ENCODE measurements at places on chromosomes 2 and 18.
A peak's percentile ranks its signal among the peaks of the same experiment; 100 is the strongest.

DNA sequence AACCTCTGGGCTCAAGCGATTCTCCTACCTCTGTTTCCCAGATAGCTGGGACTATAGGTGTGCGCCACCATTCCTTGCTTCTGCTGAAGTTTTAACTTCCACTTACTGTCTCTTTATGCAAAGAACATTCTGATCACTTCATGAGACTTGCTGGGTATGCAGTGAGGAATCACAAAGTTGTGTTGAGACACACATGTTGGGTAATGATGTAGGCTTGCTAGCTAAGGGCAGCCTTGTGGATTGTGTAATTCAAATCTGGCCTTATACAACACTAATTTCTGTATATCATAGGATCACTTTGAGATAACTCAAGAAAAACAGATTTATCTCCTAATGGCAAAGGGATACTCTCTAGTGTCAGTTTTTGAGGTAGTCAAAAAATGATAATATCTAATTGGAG is 24.2 kb downstream of the XRCC5 start:
- no peak for DNase-seq

DNA sequence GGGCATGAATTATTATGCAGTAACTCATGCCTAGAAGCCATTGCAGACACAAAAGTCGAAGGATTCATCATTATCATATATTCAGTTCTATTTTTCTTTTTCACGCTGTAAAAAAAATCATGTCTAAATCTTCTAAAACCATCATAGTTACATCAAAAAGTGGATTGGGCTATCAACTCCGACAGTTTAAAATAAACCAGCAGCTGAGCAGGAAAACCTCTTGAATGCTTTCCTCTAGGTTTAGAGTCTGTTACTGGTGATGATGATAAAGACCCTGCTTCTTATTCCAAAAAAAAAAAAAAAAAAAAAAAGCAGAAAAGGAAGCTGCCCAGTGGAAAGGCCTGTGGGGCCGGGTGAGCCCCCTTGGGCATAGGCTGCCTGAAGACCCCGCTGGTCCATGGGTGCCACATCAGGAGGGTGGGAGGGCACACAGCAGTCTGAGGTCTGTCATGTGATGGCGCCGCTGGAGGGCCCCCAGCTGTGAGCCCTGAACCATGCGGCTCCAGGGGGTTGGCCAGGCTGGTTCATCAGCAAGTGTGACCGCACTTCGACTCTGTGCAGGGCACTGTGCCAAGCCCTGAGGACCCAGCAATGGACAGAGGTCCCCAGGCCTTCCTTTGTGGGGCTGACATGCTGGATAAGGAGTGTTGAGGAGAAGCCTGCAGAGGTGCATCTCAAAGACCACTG is 199.6 kb downstream of the EIPR1 start:
- DNase-seq: no peak

DNA sequence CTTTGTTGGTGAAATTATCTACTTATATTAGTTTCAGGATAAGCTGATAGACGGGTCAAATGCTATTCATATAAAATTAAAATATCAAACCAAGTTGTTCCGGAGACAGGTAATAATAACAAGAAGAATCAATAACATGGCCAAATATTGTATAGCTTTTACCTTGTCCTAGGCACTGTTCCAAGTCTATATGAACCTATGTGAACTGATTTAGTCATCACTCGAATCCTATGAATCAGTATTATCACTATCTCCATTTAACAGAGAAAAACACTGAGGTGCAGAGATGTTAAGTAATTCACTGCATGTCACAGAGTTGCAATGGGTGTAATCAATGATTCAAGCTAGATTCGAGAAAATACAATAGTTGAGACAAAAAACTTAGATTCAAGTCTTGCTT is 40.0 kb upstream of the TRIB2 start:
- DNase-seq: no peak

- DNase-seq: no peak
Measured at GRCh38 chr2:37295469-37296073, 29.1 kb downstream of the PRKD3 start.

DNA sequence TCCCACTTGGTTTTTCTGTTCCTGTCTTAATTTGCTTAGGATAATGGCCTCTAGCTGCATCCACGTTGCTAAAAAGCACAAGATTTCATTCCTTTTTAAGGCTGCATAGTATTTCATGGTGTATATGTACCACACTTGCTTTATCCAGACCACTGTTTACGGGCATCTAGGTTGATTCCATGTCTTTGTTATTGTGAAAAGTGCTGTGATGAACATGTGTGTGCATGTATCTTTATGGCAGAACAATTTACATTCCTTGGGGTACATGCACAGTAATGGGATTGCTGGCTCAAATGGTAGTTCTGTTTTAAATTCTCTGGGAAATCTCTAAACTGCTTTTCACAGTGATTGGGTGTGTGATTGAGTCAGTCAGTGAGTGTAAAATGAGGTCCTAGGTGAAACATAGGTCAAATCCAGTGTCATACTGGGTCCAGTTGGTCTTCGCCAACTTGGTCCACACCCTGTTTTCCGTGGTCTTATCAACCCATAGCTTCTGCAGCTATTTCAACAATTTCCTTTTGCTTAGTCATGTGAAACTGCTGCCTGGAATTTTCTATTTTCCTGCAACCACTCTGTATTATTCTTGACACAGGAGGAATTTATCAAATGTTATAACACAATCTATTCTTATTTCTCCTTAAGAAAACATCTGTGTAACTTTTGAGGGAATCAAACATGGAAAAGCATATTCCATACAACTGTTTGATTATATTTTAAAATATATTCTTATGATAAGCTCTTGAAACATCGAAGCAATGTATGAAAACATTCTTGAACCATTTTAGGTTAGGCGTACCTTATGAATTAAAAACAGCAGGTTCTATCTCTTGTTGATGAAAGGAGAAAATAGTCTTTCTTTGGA is 82.9 kb downstream of the ADCYAP1 start:
- DNase-seq: no peak

DNA sequence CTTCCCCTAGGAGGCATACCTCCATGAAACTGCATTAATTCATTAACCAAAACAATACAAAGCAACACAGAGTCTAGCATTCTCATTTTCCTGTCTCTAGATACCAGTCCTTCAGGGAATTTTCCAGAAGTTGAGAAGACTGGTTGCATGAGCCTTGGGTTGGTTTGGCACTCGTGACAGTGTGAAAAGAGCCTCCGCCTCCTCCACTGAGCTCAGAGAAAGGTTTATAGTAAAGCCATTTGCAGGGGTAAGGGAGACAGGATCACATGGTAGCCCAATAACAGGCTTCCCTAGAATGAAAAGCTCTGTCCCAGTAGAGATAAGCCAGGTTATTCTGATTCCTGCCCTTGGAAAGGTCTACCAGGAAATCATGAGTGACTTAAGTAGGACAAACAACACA is 9.7 kb upstream of the TMEM247 start:
- no peak for DNase-seq

- no peak for DNase-seq
Measured at GRCh38 chr2:86480105-86480504, 38.9 kb downstream of the KDM3A start.

DNA sequence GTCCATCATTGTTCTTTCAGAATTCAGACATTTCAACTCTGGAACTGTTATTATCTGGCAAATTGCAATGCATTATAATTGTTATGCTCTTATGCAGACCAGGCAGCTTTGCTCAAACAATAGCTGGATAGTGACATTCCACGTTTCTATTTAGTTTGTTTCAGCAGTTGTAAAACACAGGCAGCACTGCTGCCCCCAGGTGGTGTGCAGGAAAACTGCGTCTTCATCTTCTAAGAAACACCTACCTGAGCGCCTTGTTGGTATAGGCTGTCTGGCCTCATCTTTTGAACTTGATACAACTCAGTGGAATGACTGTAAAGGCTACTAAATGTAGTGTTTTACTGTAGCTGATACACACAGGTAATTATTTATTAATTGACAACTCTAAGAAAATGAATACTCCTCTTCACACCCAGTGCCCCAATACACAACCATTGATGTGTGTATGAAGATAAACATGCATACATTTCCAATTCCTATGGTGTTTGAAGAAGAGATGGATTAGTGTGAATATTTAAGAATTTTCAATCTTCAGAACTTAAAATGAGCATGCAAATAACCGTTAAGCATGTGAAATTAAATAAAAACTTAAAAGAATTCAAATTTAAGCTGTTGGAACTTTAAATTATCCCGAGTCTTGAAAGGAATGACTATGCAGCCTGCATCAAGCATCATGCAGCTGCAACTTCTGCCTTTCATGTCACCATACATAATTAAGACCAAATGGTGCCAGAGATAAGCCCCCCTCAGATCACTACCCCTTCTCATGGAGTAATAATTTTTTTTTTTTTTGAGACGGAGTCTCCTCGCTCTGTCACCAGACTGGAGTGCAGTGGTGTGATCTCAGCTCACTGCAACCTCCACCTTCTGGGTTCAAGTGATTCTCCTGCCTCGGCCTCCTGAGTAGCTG is 85.6 kb downstream of the CD8B2 start:
- no peak for DNase-seq

GRCh38 chr2:61117534-61117933 is 44.5 kb upstream of the C2orf74 start:
- DNase-seq: no peak

- DNase-seq: no peak
Measured at GRCh38 chr2:235041221-235041917, 89.6 kb downstream of the SH3BP4 start.

DNA sequence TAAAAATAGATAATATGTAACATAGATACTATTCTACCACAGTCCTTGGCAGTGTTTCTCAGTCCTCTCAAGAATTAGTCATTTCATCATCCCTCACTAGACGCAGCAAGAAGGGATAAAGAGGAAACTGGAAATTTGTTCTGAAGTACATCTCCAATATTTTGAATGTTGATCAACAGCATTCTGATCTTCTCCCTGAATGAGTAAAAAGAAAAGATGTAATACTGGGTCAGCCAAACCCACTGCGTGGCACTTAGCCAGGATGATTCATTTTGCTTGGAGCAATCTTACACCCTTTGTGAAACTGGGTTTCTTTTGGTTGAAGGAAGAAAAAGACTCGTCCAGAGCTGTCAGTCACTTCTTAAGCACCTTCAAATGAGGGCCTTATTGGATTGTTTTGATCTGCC is 54.1 kb downstream of the TAF1B start:
- peak; percentile 96 for DNase-seq

DNA sequence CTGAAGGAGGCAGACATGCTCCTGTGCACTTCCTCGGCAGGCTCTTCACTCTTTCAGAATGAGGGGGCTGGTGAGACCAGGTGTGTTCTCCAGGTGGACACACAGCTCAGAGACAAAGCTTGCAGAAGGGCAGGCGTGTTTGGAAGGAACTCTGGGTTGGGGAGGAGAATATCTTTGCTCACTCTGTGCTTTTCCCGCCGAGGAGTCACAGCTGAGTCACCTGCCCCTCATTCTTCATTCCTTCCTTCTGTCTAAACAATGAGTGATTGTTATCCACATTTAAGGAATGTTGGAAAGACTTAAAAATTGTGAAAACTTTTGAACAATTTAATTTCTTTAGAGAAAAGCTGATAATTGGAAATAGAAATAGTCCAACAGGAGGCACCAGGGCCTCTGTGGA is 126.3 kb upstream of the TPO start:
- DNase-seq: no peak

DNA sequence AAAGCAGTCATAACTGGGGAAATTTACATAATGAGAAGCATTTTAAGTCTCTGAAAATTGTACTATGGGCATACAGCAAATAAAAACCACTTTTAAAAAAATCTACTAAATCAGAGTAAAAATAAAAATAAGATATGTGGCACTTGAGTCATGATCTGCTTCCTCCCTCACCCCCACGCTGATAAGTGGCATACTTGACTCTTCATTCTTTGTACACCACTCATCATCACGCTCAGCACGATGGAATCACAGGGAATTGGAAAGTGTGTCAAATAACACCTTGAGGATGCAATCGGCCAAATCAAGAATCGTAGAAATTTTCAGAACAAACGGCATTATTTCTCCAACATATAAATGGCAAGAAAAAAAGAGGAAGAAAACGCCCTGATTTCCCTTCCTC is 41.1 kb upstream of the REG3G start:
- no peak for DNase-seq
